HAP-1 (cell line): ENCODE measurements at places on chromosomes 3 and 15.

GRCh38 chr3:128330214-128330842 is 136.4 kb downstream of the DNAJB8 start:
- no peak for DNase-seq

GRCh38 chr15:50353251-50353974 is 1.6 kb downstream of the GABPB1 start:
- no peak for DNase-seq

DNA sequence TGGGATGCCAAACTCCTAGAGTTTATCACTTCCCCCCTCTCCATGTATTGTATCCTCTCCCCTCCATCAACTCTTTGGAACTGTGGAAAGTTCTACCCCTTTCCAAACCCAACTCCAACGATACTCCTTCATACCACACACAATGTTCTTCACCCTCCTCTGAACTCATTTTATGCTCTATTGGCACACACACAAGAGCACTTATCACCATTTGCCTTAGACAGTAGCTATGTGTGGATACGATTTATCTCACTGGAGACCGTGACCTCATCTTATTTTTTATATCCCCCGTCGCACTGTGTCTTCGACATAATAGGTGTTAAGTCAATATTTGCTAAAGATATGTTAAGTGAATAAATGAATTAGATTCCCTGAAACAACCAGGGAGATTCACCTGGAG is 316.5 kb upstream of the PROK2 start:
- no peak for DNase-seq

GRCh38 chr3:151346292-151346691 is 16.9 kb upstream of the P2RY13 start:
- DNase-seq, result no peak

DNA sequence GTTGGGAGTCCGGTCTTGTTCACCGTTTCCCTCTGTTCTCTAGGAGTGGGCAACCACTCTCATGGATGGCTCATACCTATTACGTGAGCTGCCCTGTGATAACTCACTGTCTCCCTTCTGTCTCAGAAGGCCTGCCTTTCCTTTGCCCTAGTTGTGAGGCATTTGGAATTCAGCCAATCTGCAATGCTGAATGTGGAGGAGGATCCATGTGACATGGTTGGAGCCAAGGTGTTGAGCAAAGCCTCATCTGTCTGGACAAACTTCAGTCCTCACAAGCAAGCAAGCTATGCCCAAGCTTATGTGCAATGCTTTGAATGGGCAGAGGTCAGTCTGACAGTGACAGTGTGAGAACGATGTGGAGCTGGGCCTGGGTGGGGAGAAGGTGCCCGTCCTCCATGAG is 37.8 kb upstream of the ATP10A start:
- DNase-seq, result no peak

GRCh38 chr3:100993309-100993708 is at the start of gene ABI3BP:
Gene ABI3BP (minus strand): TSS chr3:100993421. CDS start chr3:100993384, 37 bp downstream.
- no peak for DNase-seq

GRCh38 chr3:49914906-49915305 is 11.2 kb upstream of the MST1R start:
- no peak for DNase-seq

GRCh38 chr3:187987924-187988323 is 166.0 kb upstream of the LPP start:
- no peak for DNase-seq

DNA sequence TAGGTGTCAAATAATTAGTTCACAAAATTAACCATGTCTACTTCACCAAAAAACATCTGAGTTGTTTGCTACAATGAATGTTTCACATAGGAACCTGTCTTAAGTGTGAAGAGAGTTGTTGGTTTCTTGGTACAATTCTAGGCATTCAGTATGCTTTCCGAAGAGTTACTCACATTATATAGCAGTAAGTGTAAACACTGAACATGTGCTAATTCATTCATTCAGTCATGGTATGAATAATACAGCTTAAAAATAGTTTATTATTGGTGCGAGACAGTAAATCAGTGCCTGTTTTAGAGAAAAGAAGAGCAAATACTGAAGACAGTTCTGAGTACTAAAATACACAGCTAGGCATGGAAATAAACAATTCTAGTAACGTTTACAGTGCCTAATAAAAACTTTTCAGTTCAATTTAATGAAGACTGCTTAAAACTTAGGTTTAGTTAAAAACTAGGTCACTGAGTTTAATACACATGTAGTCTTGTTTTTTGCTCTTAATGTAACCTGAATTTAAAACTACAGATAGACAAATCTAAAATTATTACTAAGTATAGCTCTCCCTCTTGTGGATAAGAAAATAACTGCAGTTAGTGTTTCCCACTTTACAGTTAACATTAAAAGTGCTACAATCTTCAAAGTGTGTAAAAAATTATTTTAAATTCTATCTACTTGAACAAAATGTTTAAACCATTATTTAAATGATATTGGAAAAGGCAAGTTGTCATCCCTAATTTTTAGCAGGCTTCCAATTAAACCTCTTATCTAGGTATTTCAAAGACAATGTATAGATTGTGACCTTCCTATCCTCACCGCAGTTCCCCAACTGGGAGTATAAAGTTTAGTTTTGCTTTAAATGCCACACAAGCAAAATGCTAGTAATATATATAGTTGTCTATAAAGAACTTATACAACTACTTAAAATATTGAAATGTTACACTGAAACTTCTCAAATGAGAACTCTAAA is 20.1 kb upstream of the ZCWPW2 start:
- DNase-seq, result no peak

GRCh38 chr3:86594838-86595237 is 396.1 kb downstream of the VGLL3 start:
- DNase-seq, result no peak

GRCh38 chr15:41121951-41122350 is 5.9 kb upstream of the INO80 start:
- no peak for DNase-seq

DNA sequence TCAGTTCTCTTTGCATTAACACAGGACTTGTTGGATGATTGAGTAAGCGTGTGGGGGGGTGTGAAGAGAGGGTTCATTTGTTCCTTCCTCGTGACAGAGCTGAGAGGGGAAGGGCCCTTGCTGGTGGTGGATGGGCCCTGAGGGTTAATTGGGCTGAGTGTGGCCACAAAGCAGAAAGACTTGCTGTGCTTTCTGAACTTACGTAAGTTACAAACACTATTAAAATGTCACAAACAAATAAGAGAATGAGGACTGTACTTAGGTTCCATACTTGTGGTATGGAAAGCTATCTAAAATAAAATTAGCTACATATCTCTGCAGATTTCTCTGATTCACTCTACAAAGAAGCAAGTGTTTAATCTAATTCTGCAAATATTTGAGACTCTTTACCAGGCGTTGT is 231.3 kb downstream of the LPP start:
- no peak for DNase-seq

DNA sequence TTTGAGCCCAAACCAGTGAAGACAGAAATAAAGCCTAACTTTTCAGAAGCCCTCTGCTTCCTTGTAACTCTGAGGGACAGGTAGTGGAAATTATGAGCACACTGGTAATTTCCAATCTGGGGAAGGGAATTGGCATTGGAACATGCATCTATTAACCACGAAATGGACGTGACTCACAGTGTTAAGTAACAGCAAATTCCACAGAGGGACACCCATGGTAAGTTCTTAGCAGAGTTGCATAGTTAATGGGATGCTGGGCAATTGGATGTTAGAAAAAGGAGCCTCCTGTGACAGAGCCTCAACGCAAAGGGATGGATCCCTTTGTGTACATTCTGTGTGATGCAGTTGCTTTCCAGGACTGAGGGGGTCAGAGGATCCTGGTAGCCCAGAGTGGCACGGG is 168.6 kb downstream of the SEMA6D start:
- DNase-seq, result no peak

- DNase-seq, result no peak
Observed at GRCh38 chr15:94792196-94792595, 560.8 kb downstream of the MCTP2 start.

DNA sequence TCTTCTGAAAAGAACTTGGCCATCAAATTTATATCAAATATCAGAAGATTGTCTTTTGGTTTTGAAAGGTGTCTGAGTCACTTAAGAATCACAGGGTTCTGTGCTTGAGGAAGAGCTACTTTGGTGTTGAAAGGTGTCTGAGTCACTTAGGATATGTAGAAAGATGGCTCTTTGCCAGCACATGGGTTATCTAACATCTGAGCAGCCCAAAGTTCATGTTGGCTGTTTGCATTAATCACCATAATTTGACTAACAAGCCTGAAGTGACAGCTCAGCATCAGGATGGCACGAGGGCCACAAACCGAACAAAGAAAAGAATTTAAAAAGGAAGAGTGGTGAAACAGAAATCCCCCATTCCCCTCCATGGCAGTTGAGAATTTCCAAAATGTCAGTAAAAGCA is 190.5 kb upstream of the CMC1 start:
- DNase-seq, result no peak

GRCh38 chr15:69035205-69035917 is 20.9 kb downstream of the NOX5 start:
- DNase-seq, result no peak

DNA sequence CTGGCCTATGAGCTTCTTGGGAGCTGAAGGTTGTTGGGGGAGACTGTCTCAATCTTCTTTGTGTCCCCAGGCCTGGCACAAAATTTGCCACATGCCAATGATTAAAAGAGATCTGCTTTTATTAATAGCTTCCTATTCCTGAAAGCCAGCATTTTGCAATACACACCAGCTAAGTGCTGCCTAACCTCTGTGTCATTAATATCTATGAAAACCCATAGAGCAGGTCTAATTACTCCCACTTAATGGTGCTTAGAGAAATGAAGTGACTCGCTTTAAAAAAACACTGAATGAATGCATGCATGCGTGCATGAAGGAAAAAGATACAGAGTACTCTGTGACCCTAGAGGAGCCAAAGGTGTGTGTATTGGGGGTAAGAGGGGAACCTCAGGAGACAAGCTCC is 55.0 kb downstream of the SLC6A1 start:
- DNase-seq, result no peak

- no peak for DNase-seq
Observed at GRCh38 chr3:170057550-170057949, 19.8 kb downstream of the GPR160 start.

GRCh38 chr3:18827664-18828063 is 320.6 kb upstream of the KCNH8 start:
- no peak for DNase-seq
